ENCODE measurements at places on chromosomes 2 and 18.

GRCh38 chr2:37375741-37376288 is 31.4 kb downstream of the QPCT start:
- no peak for DNase-seq

DNA sequence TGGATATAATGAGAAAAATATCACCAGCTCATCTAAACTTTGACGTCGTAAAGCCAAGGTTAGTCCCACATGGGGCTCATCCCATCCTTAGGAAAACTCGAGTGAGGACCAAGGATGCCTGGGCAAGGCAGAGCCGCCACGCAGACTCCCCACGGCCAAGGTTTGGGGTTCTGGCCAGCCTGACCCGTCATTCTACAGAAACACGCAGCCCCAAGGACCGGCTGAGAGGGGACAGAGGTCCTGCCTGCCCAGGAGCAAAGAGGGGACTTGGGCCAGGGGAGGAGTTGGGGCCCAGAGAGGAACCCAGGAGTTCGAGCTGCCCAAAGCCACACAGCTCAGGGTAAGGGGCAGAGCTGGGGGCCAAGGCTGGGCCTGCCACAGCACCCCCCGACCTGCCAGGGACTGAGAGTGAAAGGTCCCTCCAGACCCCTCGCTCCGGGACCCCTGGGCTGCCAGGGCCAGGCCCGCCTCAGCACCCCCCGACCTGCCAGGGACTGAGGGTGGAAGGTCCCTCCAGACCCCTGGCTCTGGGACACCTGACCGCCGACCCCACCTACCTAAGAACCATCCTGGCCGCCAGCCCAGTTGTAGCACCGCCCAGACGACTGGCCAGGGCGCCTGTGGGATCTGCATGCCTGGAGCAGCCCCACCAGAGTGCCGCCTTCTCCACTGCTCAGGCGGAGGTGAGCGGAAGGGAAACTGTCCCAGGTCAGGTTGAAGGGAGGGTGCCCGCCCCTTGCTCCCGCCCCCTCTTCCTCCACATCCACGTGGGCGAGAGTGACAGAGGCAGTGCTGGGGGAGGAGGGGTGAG is at the start of gene PDCD1:
PDCD1 (minus strand) TSS at position 689 of the 811 bp plus-strand sequence; CDS start at position 633, 56 bp downstream.
- DNase-seq, result no peak

GRCh38 chr2:241985986-241986329 is 116.4 kb downstream of the RTP5 start:
- no peak for DNase-seq

- no peak for DNase-seq
Measured at GRCh38 chr2:65072181-65072970, 16.2 kb downstream of the CEP68 start.

DNA sequence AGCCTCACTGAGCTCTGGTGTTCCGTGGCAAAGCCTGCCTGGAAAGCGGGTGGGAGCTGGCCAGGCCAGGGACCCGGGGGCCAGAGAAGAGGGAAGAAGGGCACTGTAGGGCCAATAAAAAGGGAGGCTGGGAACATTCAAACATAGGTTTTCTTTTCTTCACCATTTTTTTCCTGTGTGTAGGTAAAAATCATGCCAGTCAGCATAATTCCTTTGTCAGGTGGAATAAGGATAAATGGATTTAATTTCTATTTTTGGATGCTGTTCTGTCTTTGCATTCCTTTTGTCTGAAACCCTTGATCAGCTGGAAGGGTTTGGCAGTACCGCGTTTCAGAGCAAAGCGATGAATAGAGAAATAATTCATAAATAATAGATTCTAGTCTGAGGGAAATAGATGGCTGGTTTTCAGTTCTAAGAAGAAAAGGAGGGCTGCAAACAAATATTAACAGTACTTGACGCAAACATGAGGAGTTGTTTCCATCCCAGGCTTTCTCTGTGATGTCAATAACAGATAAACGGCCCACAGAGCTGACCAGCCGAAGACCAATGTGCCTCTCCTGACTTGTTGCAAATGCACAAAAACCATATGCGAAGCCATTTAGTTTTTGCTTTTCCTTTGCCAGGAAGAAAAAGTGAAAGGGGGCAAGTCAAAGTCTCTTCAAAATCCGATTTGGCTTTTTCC is 384.4 kb downstream of the TSN start:
- no peak for DNase-seq

GRCh38 chr2:47293976-47294375 is 109.0 kb upstream of the MSH2 start:
- DNase-seq, result no peak

DNA sequence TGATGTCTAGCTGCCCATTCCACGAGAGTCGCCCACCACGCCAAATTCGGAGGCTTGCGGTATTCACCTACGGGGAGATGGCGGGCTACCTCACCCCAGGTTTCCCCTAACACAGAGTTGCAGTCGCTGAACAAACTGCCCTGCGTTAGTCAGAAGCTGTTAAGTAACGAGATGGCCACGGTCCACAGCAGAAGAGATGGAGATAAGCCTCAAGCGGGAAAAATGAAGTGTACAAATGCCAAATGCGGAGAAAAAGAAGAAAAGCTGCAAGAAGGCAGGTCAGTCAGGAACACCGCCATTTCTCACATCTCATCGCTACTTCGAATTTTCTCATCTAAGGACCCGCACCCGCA is 425 bp downstream of the ASB3 start:
- DNase-seq, result no peak

DNA sequence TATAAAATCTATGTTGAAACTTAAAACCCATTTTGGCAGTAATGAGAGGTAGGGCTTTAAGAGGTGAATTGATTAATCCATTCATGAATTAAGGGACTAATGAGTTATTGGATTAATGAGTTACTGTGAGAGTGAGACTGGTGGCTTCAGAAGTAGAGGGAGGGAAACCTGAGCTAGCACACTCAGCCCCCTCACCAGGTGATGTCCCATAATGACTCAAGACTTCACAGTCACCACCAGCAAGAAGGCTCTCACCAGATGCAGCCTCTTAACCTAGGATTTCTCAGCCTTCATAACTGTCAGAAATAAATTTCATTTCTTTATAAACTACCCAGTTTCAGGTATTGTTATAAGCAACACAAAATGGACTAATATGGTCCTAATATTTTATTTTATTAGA is 621.7 kb upstream of the ACVR2A start:
- no peak for DNase-seq

DNA sequence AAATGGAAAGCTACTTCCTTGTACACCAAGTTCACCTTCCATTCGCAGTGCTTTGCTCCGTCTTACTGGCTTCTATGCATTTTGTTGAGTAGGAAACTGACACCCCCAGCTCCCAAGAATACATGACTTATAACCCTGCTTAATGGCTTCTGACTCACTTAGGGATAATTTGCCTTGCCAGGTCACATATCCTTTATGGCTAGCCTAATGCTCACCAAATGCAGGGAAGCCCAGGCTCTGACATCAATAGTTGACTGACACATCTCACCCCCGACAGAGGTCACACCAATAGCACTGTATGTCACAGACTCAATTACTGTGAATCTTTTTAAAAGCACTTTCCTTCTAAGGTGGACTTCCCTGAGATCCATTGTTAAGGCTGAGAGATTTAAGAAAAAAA is 147.2 kb downstream of the DTNA start:
- DNase-seq, result no peak

GRCh38 chr2:229380101-229380625 is 109.1 kb upstream of the PID1 start:
- no peak for DNase-seq

DNA sequence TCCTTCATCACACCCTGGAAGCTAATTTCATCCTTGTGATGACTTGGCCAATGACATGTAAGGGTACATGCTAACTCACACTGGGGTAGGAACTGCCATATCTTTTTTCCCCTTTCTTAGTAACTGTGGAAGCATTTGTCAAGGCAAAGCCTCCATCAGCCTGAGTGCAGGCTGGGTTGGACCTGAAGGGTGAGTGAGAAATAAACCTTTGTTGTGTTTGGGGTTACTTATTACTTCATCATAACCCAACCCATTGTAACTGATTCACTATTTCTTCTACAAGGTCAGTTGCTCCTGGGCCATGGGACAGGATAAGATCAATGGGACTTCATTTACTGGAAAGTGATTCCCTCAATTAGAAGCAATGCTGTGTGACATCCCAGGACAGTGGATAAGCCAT is 108.4 kb downstream of the COL6A3 start:
- DNase-seq, result no peak

GRCh38 chr2:9334761-9335160 is 88.6 kb downstream of the ITGB1BP1 start:
- DNase-seq, result no peak

DNA sequence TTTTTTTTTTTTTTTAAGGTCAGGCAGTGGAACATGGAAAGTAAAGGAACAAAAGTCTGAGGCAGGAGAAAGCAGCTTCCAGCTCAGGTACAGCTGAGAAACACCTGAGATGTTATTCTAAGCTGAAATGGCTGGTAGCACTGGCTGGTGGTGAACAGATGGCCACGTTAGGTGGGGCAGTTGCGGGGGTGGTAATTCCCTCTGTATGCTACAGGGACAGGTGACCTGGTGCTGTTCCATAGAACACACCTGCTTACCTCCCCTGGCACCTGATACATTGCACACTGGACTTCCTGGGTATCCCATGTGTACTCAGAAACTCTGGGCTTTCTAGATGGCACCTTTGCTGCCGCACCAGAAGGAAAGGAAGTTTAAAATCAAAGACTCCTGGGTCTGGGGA is 333.3 kb downstream of the SLC8A1 start:
- no peak for DNase-seq

GRCh38 chr2:172460780-172461201 is 33.4 kb downstream of the ITGA6 start:
- no peak for DNase-seq

GRCh38 chr18:2302628-2303516 is 268.4 kb downstream of the METTL4 start:
- DNase-seq, result no peak

GRCh38 chr2:106536490-106536889 is 49.3 kb downstream of the CD8B2 start:
- DNase-seq, result no peak

GRCh38 chr2:54262015-54262765 is 6.2 kb upstream of the TSPYL6 start:
- no peak for DNase-seq

- DNase-seq, result no peak
Measured at GRCh38 chr2:176038694-176039093, 36.6 kb upstream of the LNPK start.

DNA sequence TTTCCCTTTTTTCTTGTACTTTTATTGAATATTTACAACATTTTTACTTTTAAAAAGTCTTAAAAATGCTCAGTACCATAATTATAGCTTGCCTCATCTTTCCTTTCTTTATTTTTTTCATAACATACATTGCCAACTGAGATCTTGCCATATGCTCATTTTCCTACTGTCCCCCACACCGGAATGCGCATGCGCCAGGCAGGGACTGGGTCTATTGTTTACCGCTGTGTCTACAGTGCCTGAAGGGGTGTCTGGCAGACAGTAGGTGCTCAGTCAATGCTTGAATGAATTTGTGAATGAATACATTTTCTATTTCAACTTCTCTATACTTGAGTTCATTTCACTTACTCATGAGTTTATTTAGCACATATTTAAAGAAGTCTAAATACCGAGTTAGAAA is 158.0 kb downstream of the CYP26B1 start:
- no peak for DNase-seq

GRCh38 chr2:220078439-220078838 is 451.0 kb downstream of the SLC4A3 start:
- DNase-seq, result no peak

- no peak for DNase-seq
Measured at GRCh38 chr2:226798422-226799210, 1.0 kb downstream of the IRS1 start.

DNA sequence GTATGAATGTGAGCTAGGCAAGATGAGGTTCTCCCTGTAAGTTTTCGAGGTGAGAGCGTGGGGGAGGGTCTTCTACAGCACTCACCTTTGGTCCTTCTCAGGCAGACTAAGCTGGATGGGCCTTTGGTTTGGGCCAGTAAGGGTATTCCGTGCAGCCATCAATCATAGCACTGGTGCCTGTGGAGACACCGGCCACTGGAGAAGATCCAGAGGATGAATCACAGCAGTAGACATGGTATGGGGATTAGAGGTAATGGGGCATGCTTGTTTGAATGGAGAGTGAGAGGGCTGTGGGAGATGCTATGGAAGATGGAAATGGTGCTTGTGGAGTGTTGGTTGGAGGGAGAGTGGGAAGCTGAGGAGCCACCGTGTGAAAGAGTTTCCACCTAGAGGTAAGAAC is 16.1 kb downstream of the MAPRE3 start:
- DNase-seq, result no peak

- no peak for DNase-seq
Measured at GRCh38 chr18:12911025-12911928, 27.2 kb upstream of the PTPN2 start.

- no peak for DNase-seq
Measured at GRCh38 chr2:241811201-241811951, 2.4 kb downstream of the NEU4 start.

DNA sequence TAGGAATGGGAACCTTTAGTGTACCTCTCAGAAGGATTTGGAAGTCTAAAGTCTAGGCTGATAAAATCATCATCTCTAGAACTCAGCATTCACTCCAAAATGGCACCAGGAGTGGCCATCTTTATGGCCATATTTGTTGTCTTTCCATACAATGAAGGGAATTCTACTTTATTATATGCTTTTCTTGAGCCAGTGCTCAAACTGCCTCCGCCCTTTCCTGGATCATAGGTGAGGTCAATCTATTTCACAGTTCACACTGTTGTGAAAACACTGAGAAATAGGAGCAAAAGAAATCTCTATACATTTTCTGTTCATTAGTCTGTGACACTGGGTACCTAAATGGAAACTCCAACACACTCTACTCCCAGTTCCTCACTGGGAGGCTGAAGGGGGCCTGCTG is 55.6 kb downstream of the SP110 start:
- DNase-seq, result no peak

GRCh38 chr2:37215250-37215649 is 16.1 kb downstream of the CEBPZ start:
- DNase-seq, result no peak

GRCh38 chr2:222753251-222753824 is 81.9 kb downstream of the MOGAT1 start:
- DNase-seq, result no peak

DNA sequence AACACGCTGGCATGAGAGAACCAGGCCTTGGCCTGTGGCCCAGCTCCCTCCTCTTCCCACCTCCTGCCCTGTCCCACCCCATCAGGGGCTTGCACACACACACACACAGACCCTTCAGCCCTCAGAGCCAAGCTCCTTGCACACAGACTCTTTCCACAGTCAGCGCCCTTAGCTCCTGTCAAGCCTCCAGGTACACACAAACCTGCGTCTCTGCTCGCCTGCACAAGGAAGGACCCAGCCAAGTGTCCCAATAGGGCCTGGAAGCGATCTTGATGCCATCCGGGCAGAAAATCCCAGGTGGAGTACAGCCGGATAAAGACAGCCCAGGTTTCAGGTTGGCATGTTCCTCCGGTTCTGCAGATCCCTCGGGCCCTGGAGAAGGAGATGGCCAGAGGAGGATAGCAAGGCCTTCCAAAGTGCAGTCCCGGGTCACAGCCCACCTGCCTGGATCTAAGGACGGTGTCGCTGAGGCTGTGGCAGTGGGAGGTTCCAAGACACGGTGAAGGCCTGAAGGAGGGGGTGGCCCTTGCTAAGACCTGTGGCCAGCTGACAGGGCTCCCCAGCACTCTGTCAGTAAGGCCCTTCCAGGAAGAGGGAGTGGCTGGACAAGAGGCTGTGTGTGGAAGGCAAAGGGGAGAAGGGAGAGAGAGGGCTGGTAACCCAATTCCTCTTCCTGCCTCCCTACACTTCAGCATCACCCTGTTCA is 18.5 kb upstream of the STEAP3 start:
- no peak for DNase-seq

- DNase-seq, result no peak
Measured at GRCh38 chr2:223784221-223784772, 53.1 kb downstream of the AP1S3 start.
